Aorta (tissue), 5 donors: ENCODE measurements at places on chromosomes 3 and 15.
A peak's percentile ranks its signal among the peaks of the same experiment; 100 is the strongest.

DNA sequence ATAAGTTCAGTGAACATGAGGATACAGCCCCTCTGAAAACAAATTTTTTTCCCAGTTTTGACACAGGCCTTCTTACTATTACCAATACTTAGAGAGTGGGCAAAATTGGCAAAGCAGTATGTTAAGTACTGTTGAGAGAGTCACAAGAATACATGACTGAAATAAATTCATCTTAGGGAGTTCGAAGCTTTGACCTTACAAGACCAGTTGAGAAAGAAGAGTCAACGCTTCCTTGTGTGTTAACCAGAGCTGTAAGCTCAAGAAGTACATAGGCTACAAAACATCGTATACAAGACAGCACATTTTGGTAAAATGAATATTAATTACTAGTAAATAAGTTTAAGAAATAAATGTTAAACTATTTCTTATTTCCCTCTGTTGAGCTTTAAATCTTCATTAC is 164.4 kb upstream of the RORA start:
- DNase-seq, result no peak

- DNase-seq, result no peak
Measured at GRCh38 chr3:104952146-104952972, 414.4 kb upstream of the ALCAM start.

- peak; percentile 40 for DNase-seq
Measured at GRCh38 chr3:72335458-72336095, 512.7 kb downstream of the SHQ1 start.

- DNase-seq, result no peak
Measured at GRCh38 chr3:69092030-69092516, 7.3 kb downstream of the ARL6IP5 start.

GRCh38 chr3:176692199-176692965 is 504.9 kb downstream of the TBL1XR1 start:
- DNase-seq, result no peak

GRCh38 chr3:118408431-118408830 is 626.2 kb downstream of the IGSF11 start:
- DNase-seq, result no peak

- no peak for DNase-seq
Measured at GRCh38 chr3:5390221-5390620, 202.7 kb downstream of the EDEM1 start.

- no peak for DNase-seq
Measured at GRCh38 chr3:107994956-107995715, 95.7 kb downstream of the CD47 start.

- peak; percentile 96 for DNase-seq
Measured at GRCh38 chr3:50616770-50617095, 218 bp upstream of the MAPKAPK3 start.

DNA sequence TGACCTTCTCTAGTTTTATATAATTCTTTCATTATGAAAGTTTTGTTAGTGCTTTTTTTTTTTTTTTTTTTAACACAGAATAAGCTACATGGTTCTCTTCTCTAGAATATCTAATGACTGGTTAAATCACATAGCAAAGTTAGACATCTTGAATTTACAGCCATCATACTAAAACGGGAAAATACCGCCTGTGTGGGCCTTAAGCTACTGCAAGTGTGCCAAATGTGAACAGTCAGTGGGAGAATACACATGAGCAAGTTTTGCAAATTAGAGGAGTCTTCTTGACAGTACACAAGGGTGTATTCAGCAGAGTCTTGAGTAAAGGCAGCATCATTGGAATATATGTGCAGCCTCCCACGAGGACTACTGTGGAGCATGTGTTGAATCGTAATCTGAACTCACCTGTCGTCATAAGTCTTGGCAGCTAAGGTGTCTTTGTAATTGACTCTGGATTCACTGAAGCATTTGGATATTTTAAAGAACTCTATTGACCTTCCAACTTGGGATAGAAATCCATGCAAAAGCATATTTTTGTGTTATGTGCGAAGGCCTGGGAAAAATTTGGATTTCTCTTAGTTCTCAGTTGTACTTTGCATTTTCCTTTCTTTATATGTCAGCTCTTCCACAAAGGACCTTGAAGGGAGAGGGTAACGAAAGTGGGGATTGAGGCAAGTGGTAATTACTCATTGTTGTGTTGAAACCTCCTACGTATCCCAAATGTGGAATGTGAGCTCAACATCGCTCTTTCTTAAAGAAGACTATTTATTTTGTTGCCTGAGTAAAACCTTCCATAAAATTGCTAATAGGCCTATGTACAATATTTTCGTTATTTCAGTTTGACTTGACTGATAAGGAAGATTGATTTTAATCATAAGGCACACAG is 117.4 kb downstream of the ATG7 start:
- DNase-seq, result no peak

GRCh38 chr3:107767897-107768605 is 245.3 kb downstream of the BBX start:
- no peak for DNase-seq

GRCh38 chr15:99953886-99954285 is 220.6 kb upstream of the LYSMD4 start:
- no peak for DNase-seq

- DNase-seq, result no peak
Measured at GRCh38 chr3:193346259-193346658, 32.3 kb downstream of the ATP13A5 start.

GRCh38 chr15:91821458-91821857 is 32.0 kb upstream of the SLCO3A1 start:
- DNase-seq, result no peak

DNA sequence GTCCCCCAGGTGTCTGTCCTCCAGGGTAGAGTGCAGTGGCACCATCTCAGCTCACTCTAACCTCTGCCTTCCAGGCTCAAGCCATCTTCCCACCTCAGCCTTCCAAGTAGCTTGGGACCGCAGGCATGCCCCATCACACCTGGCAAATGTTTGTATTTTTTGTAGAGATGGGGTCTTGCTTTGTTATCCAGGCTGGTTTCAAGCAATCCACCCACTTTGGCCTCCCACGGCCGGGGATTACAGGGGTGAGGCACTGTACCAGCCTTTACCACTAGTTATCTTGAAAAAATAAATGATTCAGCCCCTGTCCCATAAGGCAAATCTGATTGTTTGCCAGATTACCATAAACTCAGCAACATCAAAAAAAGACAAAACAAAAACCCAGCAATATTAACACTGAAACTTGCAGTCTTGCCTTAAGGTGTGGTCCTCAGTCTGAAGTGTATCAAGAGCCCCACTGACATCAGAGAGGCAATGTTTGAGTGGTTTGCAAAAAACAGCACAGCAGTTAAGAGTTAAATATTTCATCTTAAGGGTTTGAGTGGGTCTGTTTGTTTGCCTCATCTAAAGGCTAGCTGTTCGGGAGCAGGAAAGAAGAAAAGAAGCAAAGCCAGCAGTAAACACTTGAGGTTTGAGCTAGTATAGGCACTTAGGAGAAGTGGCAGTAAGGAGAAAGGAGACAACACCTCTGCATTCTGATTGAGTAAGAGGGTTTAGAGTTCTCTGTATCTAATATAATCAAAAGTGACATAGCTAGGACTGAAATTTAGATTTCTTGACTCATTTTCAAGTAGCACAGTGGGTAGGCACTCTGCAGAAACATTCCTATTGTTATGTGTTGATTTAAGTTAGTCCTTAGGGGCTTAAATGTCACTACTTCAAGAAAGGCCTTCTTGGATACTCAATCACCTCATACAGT is 26.3 kb upstream of the EDEM1 start:
- no peak for DNase-seq

- peak; percentile 54 for DNase-seq
Measured at GRCh38 chr3:126524429-126524988, 554 bp downstream of the CHST13 start.

DNA sequence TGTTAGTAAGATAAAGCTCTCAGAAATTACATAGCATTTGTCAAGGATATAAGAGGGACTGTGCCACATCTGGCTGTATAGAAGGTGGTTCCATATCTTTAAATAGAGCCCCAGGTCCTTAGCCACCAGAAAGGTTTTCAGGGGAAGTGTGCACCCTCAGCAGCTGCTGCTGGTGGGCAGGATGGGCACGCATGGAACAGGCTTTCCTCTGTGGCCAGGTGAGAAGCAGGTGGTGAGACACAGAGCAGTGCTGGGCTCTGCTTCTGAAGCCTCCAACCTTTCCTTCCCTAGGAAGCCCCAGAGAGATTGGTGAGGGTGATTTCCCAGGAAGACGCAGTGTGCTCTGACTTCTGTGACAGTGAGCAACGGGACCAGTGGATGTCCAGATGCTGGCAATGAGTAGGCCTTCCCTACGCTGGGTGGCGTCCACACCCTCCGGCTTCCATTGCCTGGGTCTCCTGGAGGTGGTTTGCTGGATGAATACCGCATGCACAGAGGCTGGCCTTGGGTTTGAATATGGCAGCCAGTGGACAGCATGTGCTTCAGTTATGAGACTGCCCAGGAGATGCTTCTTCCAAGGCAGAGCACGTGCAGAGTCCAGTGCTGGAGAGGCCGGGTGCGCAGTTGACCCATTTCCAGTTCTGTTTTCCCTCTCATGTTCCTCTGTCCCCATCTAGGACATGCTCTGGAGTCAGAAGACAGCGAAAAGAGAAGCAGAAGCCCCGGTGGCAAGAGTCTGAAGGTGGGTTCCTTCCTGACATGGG is 52.7 kb upstream of the POLG start:
- no peak for DNase-seq

- DNase-seq, result no peak
Measured at GRCh38 chr3:172258624-172259023, 189.6 kb downstream of the GHSR start.

- peak; percentile 97 for DNase-seq
Measured at GRCh38 chr15:40069178-40070165, 30.5 kb upstream of the SRP14 start.

GRCh38 chr15:68783226-68784058 is 37.3 kb downstream of the ANP32A start:
- DNase-seq, result no peak

- DNase-seq, result no peak
Measured at GRCh38 chr3:123123716-123124616, 57.1 kb downstream of the PDIA5 start.

- DNase-seq, result no peak
Measured at GRCh38 chr15:100726421-100727190, 124.2 kb downstream of the ASB7 start.

DNA sequence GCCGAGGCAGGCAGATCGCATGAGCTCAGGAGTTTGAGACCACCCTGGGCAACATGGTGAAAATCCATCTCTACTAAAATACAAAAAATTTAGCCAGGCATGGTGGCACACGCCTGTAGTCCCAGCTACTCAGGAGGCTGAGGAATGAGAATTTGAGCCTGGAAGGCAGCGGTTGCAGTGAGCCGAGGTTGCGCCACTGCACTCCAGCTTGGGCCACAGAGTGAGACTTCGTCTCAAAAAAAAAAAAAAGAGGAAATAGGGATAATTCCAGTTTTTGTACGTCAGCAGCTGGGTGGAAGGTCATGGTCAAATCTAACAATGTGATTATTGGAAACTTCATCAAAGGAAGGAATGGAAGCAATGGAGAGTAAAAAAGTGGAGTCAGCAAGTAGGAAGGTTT is 3.1 kb downstream of the CMC1 start:
- DNase-seq, result no peak

- DNase-seq, result no peak
Measured at GRCh38 chr3:45240292-45240691, 14.2 kb upstream of the TMEM158 start.

GRCh38 chr15:95468820-95469219 is 861.7 kb upstream of the NR2F2 start:
- no peak for DNase-seq

DNA sequence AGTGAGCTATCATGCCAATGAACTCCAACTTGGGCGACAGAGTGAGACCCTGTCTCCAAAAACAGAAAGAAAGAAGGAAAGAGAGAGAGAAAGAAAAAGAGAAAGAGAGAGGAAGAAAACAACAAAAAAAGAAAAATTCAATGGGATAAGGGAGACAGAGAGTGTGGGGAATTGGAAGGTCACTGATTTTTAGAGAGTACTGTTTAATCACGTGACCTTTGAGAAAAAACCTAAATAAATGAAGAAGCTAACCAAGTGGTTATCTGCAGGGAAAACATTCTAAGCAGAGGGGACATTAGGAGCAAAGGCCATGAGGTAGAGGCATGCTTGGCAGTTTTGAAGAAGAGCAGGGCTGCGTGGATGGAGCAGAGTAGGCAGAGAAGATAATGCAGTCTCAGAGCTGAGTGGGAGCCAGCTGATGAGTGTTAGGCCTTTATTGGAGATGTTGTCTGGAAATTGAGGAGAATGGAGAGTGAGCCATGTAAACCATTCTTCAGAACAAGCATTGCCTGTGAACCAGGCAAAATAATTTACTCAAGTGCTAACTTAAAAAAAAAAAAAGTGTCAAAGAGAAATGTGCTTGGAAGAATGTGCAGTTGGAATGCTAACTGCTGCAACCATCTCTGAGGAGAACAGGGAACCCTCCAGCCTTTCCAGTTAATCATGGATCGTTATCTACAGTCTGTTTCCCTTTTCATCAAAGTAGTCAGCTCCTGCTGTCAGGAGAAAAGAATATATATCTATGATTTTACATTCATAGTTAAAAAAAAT is 377.3 kb upstream of the SEMA6D start:
- DNase-seq, result no peak

- DNase-seq, result no peak
Measured at GRCh38 chr3:37745076-37745475, 116.6 kb upstream of the CTDSPL start.

DNA sequence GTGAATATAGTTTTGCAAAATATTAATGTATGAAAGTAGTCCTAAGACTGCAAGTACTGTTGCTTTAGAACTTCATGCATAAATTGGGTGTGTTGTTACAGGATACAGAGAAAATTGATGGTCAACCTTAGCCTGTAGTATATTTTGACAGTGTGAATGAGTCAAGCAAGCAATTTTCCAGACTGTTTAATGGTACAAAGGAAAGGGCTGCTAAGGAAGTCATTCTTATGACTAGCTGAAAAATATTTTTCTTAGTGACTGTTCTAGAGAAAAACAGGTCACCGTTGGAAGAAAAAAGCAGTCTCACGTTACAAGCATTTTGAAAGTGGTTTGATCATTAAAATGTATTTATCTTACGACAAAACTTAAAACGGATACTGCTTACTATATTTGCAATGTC is 49.2 kb downstream of the MBNL1 start:
- DNase-seq, result no peak

- DNase-seq, result no peak
Measured at GRCh38 chr3:72776-73175, 123.8 kb upstream of the CHL1 start.

- DNase-seq, result peak; percentile 88
Measured at GRCh38 chr3:57007521-57008460, 52.7 kb upstream of the SPATA12 start.

DNA sequence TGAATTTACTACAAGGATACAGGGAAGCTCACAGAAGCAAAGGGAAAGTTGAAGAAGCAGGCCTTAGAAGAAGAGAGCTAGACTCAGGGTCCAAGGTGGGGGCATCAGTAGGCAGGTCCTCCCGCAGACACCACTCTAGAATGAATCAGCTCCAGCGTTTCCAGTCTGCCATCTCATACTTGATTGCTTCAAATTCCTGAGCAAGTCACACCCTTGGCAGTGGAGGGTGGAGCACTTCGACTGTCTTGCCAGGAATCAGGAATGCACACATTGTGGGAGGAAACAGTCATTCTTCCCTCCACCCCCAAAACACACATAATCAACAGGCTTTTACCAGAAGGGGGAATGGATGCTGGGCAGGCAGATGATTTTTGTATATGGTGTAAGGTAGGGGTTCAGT is 78.5 kb downstream of the CHCHD6 start:
- DNase-seq, result no peak

GRCh38 chr3:30658328-30659052 is 52.1 kb downstream of the TGFBR2 start:
- no peak for DNase-seq

- no peak for DNase-seq
Measured at GRCh38 chr3:41018855-41019254, 180.4 kb upstream of the CTNNB1 start.
